GM12892 (cell line): ENCODE measurements at places on chromosomes 16 and 17.

DNA sequence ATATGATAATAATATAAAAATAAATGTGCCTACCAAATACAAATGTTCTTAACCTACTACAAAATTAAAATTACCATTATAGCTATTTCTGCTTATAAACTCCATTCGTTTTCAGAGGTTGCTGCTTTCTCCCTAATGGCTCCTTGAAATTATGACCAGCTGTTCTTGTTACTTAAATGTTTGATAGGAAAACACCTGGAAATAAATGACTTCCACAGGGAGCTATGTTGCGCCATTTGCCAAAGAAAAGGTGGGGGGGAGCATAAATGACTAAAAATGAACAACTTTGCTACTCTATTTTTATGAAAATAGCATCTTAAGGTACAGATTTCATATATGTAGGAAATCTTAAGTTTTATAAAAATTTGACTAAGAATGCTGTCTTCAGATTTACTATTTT, 157.5 kb upstream of the MON1B start:
- no peak for DNase-seq

- no peak for DNase-seq
Observed at GRCh38 chr16:15773968-15774367, 82.9 kb downstream of the MYH11 start.

- no peak for DNase-seq
Observed at GRCh38 chr17:66386498-66387351, 84.3 kb downstream of the PRKCA start.

DNA sequence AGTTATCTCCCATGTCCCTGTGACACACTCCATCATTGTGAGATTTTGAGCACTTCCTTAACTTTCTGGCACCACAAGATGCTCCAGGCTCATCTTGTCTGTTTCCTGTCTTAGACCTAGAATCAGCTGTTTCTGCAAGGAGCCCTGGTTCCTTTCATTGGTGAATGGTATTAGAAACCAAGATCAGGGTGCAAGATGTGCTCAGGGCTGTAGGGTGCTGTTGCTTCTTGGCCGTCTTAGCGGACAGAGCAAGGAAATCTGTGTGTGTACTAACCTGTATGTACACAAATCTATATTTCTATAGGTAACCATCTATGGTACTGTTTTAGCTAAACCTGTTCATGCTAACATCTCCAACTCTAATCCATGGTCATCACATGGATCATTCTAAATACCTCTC, 8.1 kb upstream of the PRM1 start:
- no peak for DNase-seq

DNA sequence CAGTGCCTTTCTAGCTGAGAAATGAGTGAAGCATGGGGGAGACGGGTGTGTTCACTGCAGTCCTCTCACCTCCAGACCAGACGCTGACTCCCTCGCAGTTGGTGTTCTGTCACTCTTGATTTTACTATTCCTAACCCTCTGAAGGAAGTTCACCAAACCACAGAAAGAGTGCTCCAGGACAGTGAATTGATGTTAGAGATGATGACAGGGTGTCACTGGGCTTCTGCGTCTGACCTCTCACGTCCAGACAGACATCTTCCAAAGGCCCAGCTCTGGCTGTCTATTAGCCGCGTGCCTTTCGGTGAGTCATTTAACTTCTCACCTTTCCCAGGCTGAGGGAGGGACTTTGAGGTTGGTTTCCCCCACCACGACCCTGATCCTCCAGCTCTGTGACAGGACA, 8.2 kb downstream of the CRAMP1 start:
- no peak for DNase-seq

- no peak for DNase-seq
Observed at GRCh38 chr16:14366447-14366846, 263.6 kb downstream of the PARN start.

DNA sequence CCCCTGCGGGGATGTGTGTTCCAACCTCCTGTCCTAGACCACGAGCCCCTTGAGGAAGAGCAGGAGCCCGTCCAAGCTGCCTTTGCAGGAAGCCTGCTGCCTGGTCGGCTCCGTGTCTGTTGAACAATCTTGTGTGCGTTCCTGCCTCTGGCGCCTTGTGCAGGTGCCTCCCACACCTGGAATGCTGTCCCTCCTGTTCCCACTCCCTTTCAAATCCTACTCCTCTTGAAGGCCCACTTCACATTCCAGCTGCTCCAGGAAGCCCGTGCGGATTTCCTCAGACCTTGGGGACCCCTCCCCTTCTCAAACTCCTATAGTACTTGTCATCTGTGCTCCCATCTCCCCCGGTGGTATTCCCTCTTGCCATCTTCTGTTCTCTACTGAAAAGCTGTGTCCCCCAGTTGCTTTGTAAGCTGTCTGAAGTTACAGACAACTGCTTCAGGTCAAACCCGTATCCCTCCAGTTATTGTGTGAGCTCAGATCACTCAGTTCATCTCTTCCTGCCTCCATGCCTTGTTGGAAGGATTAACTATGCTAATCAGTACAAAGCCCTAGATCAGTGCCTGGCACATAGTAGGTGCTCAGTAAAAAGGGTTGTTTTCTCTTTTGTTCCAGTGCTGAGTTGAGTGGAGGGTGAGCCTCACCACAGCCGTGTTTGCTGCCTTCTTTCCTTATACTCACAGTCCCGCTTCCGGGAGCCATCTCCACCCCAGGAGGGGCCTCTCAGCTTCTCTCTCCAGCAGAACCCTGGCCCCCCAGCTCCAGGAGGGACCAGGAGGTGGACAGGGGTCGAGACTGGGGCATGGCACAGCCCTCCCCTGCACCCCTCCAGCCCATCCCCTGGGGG, 241.8 kb upstream of the CIBAR2 start:
- no peak for DNase-seq

GRCh38 chr17:47757386-47757785, 24.4 kb downstream of the TBX21 start:
- DNase-seq: no peak

GRCh38 chr16:3793161-3793576, 75.8 kb upstream of the TRAP1 start:
- DNase-seq: no peak

DNA sequence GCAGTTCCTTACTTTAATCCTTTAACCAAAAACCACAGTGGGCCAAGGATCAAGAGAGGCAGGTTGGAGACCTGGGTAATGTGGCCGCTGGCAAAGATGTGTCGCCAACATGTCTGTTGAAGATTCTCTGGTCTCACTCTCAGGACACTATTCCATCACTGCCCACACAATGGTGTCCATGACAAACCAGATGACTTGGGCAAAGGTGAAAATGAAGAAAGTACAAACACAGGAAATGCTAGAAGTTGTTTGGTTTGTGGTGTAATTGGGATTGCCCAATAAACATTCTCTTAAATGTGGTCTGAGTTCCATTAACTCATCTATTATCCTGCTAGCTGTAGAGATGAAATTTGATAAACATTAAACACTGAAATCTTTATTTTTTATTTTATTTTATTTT, 43.3 kb downstream of the SALL1 start:
- no peak for DNase-seq

- no peak for DNase-seq
Observed at GRCh38 chr17:13316657-13317056, 285.1 kb downstream of the HS3ST3A1 start.

DNA sequence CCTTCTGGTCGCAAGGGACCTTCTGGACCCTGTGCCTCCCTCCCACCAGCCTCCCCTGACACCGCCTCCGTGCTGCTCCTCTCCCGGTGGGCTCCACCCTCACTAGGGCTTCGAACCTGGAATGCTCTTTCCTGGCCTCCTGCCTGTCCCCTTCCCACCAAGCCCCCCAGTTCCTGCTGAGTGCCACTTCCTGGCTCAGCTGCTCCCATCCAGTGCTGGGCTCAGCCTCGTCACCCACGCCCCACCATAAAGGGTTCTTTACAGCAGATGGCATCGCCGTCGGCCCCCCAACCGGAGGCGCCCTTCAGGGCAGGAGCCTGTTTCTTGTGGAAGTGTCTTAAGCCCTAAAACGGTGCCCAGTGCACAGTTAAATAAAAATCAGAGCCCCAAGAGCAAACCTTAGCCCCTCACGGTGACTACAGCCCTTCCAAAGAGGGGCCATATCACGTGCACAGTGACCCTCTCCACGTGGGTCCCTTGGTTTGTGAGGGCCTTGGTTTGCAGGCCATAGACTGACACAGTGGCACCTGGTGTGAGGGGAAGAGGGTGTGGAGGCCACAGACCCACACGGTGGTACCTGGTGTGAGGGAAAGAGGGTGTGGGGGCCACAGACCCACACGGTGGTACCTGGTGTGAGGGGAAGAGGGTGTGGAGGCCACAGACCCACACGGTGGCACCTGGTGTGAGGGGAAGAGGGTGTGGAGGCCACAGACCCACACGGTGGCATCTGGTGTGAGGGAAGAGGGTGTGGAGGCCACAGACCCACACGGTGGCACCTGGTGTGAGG, 111.4 kb downstream of the METRNL start:
- no peak for DNase-seq

- DNase-seq: no peak
Observed at GRCh38 chr16:89746043-89746442, 24.7 kb downstream of the ZNF276 start.

GRCh38 chr16:1828645-1829410, 1.8 kb downstream of the FAHD1 start:
- no peak for DNase-seq

- DNase-seq: no peak
Observed at GRCh38 chr16:84098939-84099338, 17.8 kb downstream of the MBTPS1 start.

GRCh38 chr17:266701-267667, 85.5 kb upstream of the DOC2B start:
- DNase-seq: no peak

- no peak for DNase-seq
Observed at GRCh38 chr17:45022655-45023339, 28.6 kb downstream of the DCAKD start.

- DNase-seq: no peak
Observed at GRCh38 chr16:6300523-6300922, 1032.1 kb upstream of the RBFOX1 start.
